ENCODE measurements at places on chromosomes 11 and 22. TPM values are rescaled to one million over a fixed set of nuclear protein-coding genes. Genes with fewer than 3 reads are reported as not detected.
A peak's percentile ranks its signal among the peaks of the same experiment; 100 is the strongest.

- DNase-seq: peak; percentile 17
Measured at GRCh38 chr22:46297151-46297812, 612 bp downstream of the GTSE1 start.

DNA sequence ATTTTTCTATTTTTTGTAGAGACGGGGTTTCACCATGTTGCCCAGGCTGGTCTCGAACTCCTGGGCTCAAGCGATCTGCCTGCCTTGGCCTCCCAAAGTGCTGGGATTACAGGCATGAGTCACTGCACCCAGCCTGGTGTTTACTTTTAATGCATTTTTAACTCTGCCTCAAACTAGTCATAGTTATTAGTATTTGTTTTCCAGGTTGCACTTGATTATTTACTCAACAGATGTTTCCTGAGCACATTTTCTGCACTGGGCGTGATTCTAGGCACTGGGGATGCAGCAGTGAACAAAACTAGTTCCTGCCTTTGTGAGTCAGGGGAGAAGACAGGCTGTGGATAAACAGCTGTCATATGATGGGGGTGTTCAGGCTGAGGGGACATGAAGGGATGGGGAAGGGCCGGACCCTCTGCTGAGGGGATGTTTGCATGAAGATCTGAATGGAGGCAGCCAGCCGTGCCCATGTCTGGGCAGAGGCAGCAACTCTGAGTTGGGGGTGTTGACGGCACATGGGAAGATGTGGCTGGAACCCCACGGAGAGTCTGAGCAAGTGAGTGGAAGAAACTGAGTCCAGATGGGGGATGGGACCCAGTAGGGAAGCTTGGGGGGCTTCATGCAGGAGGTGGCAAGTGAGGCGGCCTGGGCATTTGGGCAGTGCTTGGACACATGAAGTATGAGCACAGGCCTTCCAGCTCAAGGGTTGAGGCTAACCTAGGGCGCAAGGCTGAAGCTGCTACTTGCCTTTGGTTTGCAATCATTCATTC is 34.4 kb downstream of the MPPED1 start:
- DNase-seq: no peak

DNA sequence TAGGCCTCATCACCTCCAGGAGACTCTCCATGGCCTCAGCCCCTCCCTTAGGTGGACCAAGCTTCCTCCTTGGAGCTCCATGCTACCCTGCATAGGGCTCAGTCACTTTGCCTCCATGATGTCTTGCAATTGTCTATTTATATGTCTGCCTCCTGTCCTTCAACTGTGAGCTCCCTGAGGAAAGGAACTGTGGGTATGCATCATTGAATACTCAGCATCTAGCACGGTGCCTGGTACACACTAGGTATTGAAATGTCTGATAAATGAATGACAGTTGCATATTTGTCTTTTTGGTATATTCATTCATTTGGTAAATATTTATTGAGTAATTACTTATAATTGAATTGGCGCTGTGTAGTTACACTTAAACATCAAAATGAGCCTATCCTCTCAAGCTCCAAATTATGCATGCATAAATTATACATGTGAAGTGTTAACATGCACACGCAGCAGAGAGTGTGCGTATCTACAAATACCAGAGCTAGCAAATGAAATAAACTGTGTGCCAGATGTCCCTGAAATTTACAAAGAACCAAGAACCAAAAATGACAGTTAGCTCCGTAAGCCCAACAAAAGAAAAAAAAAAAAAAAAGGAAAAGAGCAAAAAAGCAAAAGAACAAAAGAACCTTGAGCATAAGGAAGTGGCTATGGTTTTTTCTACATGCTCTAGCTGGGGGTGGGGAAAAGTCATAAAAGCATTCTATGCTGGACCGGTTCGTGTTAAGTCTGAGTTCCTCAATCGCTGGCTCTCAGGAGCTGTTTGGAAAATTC is 25.2 kb downstream of the GRAP2 start:
- DNase-seq: no peak

DNA sequence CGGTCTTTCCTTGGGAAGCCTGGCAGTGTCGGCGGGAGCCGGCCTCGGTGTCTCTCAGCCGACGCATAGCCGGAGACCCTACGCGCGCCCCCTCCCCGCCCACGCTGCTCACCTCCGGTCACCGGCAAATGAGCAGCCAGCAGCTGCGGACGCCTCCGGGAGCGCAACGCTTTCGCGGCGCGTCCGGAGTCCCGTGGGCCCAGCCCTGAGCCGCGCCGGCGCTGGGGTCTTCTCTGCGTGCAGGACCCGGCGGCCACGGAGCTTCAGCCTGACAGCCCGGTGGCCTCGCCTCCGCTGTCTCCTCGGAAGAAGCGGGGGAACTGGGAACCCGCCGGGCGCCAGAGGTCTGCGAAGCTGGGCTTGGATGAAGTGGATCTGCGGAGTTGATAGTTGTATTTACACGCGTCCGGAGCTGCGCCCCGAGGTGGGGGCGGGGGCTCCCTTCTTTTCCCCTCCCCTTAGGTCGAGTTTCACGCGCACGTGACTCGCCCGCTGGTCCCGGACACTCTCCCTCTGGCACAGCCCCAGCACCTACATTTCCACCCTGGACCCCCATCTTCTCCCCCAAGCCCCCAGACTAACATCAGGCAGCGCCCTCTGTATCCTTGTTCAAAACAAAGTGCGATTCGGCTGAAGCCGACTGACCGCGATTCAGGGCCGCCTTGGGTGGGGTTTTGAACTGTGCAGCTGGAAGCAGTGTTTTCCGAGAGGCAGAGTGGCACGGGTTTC is at the start of gene SLC43A1:
TSS of gene SLC43A1 (minus strand) at position 371 of the 729 bp plus-strand sequence. CDS start 1,591 bp downstream, outside the sequence.
- peak; percentile 49 for DNase-seq

DNA sequence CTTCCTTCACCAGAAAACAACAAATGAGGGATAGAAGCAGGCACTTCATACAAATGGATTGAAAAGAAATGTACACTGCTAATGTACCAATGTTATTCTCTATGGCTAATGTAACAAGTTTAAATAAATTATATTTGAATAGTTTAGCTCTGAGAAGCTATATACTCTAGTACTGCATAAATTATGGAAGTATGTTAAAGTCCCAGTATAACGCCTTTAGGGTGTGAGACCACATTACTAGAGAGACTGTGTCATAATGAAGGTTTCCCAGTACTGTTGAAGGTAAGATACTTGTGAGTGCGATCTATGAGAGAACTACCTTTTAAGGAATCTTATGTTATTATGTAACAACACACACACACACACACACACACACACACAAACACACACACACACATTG is 39.8 kb upstream of the GAB2 start:
- no peak for DNase-seq

FGF4 gene
- total RNA-seq: not detected

- DNase-seq: peak; percentile 70
Measured at GRCh38 chr22:31122532-31123291, at the start of gene INPP5J. Gene INPP5J (plus strand): TSS chr22:31122966. CDS start chr22:31123015, 49 bp downstream.

DNA sequence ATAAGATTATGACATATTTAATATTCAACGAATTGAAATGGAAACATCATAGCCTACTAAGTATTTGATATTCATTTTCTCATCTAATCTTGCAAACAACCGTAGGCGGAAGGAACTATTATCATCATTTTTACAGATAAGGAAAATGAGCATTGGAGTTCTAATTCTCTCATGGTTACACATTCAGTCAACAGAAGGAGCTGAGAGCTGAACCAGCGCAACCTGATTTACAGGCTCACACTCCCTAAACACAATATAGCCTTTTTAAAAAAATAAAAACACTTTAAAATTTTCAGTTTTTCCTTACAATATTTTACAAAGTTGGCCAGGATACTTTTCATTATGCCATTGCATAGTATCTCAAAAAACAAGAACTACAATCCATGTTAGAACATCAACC is 74.8 kb downstream of the APOL5 start:
- DNase-seq: peak; percentile 13

LRRC56 gene
- total RNA-seq: 2.2 TPM
